GM23338 (cell line): ENCODE measurements at places on chromosomes 5 and 9. TPM values are rescaled to one million over a fixed set of nuclear protein-coding genes. Genes with fewer than 3 reads are reported as not detected.
A peak's percentile ranks its signal among the peaks of the same experiment; 100 is the strongest.

DNA sequence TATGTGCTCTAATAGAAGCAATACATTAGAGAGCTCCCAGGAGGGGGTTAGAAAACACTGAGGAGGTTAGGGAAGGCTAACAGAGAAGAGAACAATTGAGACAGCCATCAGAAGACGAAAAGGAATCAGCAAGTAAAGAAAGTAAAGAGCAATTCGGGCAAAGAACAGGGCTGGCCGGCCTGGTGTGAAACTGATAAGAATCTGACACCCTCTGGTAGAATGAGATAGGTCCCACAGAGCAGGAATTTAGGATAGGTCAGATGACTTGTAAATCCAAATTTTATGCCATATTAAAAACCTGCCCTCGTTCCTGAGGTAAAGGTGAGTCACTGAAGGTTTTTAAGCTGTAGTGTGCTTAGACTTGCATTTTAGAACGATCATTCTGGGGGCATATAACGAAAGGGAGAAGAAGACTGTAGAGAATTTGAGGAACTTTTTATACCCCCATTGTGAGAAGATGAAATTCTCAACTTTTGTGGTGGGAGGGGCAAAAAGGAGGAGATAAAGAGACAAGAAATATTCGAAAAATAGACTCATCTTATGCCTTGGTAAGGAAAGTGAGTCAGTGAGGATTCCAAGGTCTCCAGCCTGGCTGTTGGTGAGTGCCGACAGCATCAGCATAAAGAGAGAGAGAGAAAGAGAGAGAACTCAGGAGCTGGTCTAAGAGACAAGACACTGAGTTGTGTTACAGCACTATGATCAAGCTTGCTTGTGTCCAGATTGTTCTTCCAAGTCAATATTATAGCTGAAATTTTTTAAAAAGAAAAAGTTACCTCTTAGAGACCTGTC lies 51.3 kb downstream of the TMEM167A start:
- peak; percentile 45 for DNase-seq

DNA sequence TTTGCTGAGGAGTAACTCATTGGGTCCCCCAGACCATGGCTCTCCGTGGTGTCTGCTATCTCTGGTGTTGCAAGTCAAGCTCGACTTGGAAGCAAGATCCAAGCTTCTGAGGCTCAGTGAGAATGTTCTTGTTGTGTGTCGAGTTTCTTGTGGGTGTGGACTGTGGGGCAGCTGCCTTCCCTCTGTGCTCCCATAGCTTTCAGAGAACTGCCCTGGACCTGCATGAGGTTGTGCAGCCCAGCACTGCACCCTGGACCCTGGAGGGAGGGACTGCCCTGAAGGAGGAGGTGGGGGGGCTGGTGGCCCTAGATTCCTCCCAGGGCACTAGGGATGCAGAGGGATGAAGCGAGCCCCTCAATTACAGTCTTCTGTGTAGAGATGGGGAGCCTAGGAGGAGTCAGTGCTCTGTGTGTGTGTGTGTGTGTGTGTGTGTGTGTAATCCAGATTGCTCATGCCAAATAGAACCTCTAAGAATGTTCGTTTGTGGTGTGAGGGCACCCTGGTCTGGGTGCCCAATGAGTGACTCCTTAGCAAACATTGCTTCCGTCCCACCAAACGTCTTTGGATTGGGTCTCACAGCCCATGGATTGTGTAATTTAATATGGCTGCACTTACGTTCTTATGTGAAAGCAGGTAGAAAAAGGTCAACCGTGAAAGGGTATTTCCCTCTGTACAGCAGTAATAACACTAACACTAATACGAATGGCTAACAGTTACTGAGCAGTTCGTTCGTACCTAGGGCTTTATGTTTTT lies 143.3 kb upstream of the LMX1B start:
- DNase-seq: no peak

Gene PCDHB11
- total RNA-seq: 0.47 and 1.3 TPM in 2 replicates

DNA sequence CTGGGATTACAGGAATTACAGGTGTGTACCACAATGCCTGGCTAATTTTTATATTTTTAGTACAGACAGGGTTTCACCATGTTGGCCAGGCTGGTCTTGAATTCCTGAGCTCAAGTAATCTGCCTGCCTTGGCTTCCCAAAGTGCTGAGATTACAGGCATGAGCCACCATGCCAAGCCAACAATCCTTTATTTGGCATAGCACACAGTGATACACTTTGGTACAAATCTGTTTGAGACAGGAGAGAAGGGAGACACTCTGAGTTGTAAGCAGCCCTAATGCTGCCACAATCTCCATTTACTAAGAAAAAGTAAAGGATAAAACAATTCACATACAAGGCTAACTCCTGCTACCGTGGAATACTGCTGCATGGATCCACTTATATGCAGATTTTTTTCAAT lies 177.8 kb downstream of the RAPGEF6 start:
- no peak for DNase-seq

DNA sequence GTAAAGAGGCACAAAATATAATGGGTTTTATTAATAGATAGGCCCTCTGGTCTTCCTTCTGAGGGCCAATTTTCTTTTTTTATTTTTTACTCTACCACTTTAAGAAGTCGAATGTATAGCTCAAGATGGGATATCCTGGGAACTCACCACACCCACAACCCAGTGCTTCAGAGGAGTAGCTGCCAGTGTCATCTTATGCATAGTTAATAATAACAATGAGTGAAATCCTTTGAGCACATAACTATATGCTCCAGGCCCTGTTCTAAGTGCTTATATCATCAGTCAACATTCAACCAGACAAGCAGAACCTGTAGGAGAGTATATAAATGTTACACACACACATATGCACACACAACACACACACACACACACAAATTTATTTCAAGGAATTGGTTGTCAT lies 150.3 kb upstream of the ACTBL2 start:
- DNase-seq: no peak

Gene PCDHGA5
- 2.9 and 3.1 TPM in 2 replicates for total RNA-seq

- no peak for DNase-seq
Measured at GRCh38 chr5:1188464-1188863, 12.9 kb upstream of the SLC6A19 start.

DNA sequence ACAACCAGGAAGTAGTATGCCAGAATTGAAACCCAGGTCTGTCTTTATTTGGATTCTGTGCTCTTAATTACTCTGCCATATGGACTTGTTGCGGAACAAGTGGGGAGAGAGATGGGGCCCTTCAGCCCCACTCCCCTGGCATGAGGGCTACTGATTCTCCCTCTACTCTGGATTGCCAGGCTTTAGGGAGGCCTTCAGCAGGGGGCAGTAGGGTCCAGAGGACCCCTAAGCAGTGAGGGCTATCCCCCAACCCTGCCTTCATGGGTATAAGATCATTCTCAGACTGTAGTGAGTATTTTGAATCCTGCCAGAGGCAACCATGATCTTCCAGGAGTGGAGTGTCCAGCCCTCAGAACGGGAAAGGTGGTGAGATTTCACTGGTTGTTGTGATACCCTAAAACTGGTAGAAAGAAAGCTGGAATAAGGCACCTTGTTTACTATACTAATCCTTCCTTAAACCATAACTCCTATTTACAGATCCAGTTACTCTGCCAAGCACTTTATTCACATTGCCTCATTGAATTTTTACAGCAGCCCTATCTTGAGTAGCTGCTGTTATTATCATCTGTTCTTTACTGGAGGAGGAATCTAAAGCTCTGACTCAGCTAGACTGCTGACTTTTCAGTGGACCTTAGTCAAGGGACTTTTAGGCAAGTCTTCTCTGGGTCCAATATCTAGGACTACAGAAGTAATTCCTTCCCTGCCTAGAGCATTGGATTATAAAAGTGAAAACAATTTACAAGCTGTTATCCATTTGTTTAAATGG lies 31.3 kb upstream of the LARP1 start:
- no peak for DNase-seq

DNA sequence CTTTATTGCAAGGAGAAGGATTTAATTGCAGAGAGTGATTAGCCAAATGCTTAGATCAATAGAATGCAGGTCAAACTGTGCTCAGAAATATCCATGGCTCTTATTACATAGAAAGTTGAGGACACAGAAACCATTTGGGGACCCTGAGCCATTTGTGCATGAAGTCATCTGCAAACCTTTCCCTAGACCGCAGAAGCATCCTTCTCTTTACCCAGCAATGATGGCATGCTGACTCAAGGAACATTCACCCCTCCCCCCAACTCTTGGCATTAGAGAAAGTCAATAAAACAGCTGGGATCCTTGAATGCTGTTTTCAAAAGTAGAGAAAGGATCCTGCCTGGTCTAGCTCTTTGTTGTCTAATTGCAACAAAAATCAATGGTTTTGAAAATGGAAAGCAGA lies 73.5 kb downstream of the PPP2R2B start:
- DNase-seq: peak; percentile 62

GRCh38 chr9:93525476-93525875 lies 50.9 kb upstream of the PHF2 start:
- DNase-seq: no peak

GRCh38 chr5:139904566-139904815 lies 108.9 kb downstream of the PSD2 start:
- DNase-seq: no peak

- no peak for DNase-seq
Measured at GRCh38 chr9:133247632-133248031, 27.4 kb downstream of the ABO start.

GRCh38 chr9:27329291-27329690 lies 32.3 kb upstream of the EQTN start:
- DNase-seq: no peak

Gene LYSMD3
- 19.1 and 19.6 TPM in 2 replicates for total RNA-seq

DNA sequence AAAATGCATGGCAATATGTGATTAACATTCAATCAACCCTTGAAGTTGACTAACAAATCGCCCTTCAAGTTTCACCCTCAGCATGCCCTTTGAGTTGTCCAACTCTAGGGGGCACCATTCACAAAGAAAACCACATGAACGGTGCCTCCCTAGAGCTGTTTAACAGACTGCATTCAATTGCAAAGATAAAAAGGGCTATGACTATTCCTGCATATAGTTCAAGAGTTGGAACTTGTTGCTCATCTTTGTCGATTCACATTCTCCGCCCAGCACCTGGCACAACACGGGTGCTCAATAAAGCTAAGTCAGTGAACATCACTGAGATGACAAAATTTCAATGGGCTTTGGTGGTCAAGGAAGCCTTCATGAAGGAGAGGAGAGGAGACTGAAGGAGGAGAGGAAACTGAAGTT lies 69.6 kb upstream of the SLC30A5 start:
- peak; percentile 82 for DNase-seq

- DNase-seq: no peak
Measured at GRCh38 chr5:42591015-42591414, 165.6 kb upstream of the CCDC152 start.

DNA sequence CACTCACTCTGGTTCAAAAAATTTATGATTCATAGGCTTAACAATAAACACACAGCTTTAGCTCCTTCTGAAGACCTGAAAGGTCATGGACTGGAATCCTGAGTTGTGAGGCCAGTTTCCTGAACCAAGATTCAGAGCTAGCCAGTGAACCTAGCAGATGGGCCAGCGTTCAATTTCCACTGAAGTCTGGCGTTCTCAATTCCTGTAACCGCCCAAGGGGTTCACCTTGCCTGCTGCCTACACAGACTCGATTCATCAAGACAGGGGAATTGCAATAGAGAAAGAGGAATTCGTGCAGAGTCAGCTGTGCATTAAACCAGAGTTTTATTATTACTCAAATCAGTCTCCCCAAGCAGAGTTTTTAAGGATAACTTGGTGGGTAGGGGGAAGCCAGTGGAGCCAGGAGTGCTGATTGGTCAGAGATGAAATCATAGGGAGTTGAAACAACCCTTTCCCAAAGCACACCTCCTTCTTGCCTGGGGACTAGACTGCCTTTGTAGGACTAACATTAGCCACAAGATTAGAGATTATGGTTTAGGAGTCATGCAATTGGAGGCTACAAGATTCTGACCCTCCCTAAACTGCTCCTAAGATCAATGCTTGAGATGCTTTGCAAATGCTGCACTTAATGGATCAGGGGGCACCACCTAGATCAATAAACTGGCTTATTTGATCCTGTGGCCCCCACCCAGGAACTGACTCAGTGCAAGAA lies 117.5 kb upstream of the SHB start:
- no peak for DNase-seq

Gene TEX48
- not detected in 2 replicates for total RNA-seq

DNA sequence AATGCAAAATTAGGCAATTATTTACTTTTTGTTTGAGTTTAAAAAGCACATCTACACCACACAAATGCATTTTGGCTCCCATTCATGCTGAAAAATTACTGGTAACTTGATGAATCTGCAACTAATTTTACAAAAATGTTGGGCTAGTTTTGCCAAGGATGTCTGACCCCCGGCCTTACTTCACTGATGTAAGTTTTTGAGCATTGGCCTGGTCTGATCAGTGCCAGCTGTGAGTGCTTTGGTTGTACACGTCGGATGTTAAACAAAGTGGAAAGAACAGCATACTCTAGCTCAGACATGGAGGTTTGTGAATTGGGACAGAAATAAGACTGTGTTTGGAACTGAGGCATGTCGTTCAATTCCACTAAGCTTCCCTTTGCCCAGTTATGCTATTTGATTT lies 1044.2 kb downstream of the TLE4 start:
- no peak for DNase-seq

- DNase-seq: no peak
Measured at GRCh38 chr5:176392526-176392925, 4.0 kb downstream of the HIGD2A start.

DNA sequence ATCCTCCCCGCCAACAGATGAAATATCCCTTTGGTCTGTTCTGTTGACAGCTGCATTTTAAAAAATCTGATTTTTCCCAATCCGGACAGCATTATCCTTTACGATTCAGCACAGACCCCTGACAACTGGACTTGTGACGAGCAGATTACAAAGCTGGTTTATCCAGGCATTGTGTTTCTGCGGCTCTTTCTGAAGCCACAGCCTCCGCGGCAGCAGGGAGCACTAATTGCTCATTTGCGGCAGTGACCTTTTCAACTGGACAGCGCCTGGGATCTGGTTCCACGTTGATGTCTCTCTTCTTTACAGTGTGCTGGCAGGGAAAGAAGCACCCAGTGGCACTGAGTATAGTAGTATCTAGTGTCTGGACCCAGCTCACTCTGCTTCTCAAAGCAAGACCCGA lies 351.2 kb downstream of the ZNF608 start:
- DNase-seq: peak; percentile 4

Gene DBH
- total RNA-seq: 0.24 TPM in 1 of 2 replicates, not detected in the other

DNA sequence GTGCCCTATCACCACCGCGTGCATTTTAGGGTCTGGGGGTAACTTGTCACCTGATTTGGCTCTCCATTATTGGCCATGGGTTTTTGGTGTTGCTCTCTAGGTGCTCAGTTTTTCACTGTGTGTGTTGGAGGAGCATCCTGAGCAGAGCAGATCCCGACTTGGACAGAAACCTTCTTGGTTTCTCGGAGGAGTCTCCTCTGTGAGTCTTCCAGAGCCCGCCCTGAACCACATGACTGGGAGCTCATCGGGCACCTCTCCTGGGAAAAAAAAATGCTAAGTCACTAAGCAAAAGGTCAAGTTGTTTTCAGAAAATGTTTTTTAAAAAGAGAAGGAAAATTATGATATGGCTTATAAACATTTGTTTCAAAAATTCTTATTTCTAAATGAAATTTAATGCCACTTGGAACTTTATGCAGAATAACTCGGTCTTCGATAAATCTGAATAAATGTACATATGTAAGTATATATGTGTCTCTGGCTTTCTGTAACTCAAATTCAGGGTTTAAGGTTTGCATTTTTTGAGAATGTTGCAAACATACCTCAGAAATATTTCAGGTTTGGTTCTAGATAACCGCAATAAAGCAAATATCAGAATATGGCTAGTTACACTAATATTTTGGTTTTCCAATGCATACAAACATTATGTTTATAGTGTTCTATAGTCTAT lies 255.2 kb downstream of the AUH start:
- no peak for DNase-seq
